ENCODE measurements at places on chromosomes 1 and 21.

DNA sequence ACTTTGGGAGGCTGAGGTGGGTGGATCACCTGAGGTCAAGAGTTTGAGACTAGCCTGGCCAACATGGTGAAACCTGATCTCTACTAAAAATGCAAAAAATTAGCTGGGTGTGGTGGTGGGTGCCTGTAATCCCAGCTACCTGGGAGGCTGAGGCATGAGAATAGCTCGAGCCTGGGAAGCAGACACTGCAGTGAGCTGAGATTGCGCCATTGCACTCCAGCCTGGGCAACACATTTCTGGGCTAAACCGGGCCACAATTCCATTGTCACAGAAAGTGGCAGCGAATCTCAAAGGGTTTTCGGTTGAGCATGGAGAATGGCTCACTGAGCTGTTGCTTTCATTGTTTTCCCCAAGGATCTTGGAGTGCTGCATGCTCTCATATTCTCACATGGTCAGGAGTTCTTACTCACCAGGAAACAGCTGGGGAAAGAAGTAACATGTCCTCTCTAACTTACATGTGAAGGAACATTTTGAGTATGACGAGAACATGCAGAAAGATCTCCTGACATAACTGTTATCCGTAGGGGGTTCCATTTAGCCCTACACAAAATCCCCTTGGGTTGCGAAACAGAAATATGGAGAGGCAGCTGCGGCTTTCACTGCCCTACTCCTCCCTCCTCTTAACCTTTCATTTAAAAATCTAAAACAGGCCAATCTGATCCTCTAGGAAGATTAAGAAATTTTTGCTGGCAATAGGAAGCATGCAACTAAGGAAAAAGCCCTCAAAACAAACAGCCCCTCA, 341.1 kb downstream of the PCP4 start:
- no peak overlapping the region for H3K4me3 ChIP-seq
- DNase-seq = no peak
- H3K4me1 ChIP-seq = no peaks in the 10 kb centered on the region
- no peaks in the 10 kb centered on the region for H3K36me3 ChIP-seq
- H3K27ac ChIP-seq = no peak overlapping the region
- no peaks in the 10 kb centered on the region for H3K27me3 ChIP-seq

DNA sequence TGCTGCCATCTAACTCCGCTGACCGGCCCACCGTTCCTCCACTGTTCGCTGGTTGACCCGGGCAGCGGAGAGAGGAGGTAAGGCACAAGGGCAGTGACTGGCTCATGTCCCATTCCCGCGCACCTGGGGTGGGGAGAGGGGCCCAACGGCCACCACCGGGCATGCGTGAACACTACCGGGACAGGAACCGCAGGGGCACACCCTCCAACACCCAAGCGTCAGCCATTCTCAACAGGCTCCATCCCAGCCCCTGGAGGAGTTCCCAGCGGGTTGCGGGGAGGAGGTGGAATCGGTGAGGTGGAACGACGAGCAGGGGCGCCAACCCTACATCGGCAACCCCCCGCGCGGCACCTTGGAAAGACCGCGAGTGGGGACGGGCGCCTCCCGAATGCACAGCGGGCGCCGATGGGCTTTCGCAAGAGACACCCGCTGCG, 126.7 kb downstream of the LIPI start:
- DNase-seq = no peak
- no peaks in the 10 kb centered on the region for H3K36me3 ChIP-seq
- no peaks in the 10 kb centered on the region for H3K4me1 ChIP-seq
- H3K27ac ChIP-seq = no peak overlapping the region

DNA sequence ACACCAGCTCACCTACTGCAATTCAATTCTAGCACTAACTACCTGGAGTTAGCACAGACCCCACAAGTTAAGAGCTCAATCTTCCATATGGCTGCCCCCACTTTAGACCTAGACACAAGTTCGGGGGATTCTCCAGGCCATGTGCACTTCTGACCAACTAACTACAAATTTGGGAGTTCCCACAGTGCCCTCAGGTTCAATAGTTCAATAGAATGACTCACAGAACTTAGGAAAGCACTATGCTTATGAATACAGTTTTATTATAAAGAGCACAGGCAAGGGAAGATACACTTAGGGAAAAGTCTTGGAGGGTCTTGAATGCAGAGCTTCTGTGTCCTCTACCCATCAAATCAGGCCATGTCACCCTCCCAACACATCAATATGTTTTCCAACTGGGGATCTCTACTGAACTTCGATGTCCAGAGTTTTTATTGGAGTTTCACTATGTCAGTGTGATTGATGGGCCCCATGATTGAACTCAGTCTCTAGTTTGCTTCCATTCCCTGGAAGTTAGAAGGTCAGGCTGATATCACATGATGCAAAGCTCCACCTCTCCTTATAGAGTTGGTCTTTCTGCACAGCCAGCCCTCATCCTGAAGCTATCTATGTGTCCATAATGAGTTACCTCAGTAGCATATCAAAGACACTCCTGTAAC, 46.1 kb downstream of the RAVER2 start:
- no peak overlapping the region for H3K4me3 ChIP-seq
- H3K36me3 ChIP-seq = no peaks in the 10 kb centered on the region
- no peaks in the 10 kb centered on the region for H3K4me1 ChIP-seq
- no peak overlapping the region for H3K27ac ChIP-seq

DNA sequence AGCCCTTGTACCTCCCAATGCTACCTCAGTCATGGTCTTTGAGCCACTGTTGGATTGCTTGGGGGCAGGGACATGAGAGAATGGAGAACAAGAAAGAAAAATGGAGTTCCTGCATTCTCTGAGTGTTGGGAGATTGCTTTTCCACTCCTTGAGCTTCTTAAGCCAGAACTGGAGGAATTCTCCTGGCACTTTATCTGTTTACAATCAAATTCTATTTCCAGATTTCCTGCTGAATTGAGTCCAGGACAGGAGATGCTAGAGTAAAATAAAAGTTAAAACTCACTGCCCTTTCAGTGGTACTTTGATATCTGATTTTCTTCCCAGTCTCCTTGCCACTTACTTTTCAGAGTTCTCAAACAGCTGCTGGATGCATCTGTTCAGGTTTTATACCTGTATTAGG, 24.4 kb upstream of the DEPDC1 start:
- H3K36me3 ChIP-seq = no peaks in the 10 kb centered on the region
- no peak overlapping the region for H3K4me3 ChIP-seq
- no peak overlapping the region for H3K27ac ChIP-seq
- no peaks in the 10 kb centered on the region for H3K27me3 ChIP-seq
- DNase-seq = no peak

DNA sequence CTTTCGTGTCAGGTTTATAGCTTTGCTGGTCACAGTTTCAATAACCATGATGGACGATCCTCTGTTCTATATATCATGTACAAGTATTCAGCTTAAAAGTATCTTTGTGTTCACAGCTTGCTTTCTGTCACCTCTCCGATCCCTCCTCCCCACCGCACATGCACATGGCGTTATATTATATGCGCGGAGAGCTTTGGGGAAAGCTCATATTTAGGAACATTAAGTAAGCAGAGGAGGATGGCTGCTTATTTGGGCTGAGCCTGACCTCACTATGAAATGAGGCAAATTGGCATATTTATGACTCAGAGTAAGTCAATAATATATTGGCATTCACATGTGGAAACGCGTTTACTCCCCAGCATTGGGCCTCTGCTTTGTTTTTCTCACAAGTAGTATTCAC, 360.5 kb downstream of the HLX start:
- no peak overlapping the region for H3K4me3 ChIP-seq
- no peaks in the 10 kb centered on the region for H3K4me1 ChIP-seq
- H3K27me3 ChIP-seq = no peaks in the 10 kb centered on the region
- DNase-seq = no peak
- H3K27ac ChIP-seq = no peak overlapping the region

GRCh38 chr1:205985330-205986005, 17.7 kb downstream of the RAB7B start:
- no peak for DNase-seq
- H3K36me3 ChIP-seq = no peaks in the 10 kb centered on the region
- no peaks in the 10 kb centered on the region for H3K27me3 ChIP-seq
- no peaks in the 10 kb centered on the region for H3K4me1 ChIP-seq
- no peak overlapping the region for H3K27ac ChIP-seq
- no peak overlapping the region for H3K4me3 ChIP-seq

- no peak overlapping the region for H3K4me3 ChIP-seq
- no peak for DNase-seq
- H3K27ac ChIP-seq = no peak overlapping the region
- no peaks in the 10 kb centered on the region for H3K27me3 ChIP-seq
- no peaks in the 10 kb centered on the region for H3K4me1 ChIP-seq
These were observed 5.7 kb upstream of the ACBD6 start for GRCh38 chr1:180507795-180508724.

DNA sequence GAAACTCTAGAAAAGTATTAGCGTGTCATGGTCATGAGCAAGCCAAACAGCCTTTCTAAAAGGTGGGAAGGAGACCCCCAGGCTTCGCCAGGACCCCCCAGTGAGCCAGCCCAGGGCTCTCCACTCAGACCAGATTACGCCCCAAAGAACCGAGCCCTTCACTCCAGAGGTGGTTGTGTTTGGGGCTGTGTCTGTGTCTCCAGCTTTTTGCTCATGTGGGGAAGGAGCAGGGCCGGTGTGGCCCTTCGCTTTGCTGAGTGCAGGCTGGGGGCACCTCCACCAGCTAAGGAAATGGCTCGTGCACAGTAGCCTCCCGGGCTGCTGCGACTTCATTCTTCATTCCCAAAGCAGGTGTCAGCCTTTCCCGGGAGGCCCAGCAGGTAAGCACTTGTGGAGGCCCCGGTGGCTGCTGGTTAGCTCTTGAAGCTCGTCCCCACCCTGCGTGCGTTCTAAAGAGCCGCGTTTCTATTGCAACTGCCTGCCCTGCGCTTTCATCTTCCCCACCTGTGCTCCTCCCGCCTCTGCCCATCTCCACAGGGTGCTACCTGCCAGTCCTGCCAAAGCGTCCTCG, 531 bp downstream of the TSPEAR start:
- no peak overlapping the region for H3K27ac ChIP-seq
- H3K4me3 ChIP-seq = no peak overlapping the region
- no peaks in the 10 kb centered on the region for H3K4me1 ChIP-seq
- DNase-seq = no peak
- H3K36me3 ChIP-seq = no peaks in the 10 kb centered on the region

DNA sequence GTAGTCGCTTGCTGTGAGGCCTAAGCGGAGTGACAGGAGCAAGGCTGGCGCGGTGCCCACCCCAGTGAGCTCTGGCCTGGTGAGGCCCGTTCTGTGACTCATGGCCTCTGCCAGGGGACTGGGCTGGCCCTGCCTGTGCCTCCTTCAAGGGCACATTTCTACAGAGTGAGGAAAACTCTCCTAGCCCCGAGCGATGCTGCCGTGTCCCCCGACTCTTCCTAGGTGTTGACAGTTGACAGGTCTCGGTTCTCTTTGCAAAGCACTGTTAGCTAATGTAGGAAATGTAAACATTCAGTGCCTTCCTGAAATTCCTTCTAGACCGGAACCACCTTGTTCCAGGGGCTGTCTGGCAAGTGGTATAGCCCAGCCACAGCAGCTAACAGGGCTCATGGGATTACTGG, 43.9 kb downstream of the ABCG1 start:
- no peak overlapping the region for H3K27ac ChIP-seq
- no peak overlapping the region for H3K4me3 ChIP-seq
- no peaks in the 10 kb centered on the region for H3K36me3 ChIP-seq
- H3K4me1 ChIP-seq = no peaks in the 10 kb centered on the region
- no peaks in the 10 kb centered on the region for H3K27me3 ChIP-seq

GRCh38 chr1:98398649-98399048, 262.9 kb upstream of the SNX7 start:
- H3K27me3 ChIP-seq = no peaks in the 10 kb centered on the region
- no peak overlapping the region for H3K4me3 ChIP-seq
- no peak overlapping the region for H3K27ac ChIP-seq
- DNase-seq = no peak

GRCh38 chr1:52904927-52905698, 16.4 kb downstream of the ECHDC2 start:
- DNase-seq = no peak
- no peak overlapping the region for H3K4me3 ChIP-seq
- H3K27ac ChIP-seq = no peak overlapping the region
- no peaks in the 10 kb centered on the region for H3K4me1 ChIP-seq
- H3K36me3 ChIP-seq = no peaks in the 10 kb centered on the region
- no peaks in the 10 kb centered on the region for H3K27me3 ChIP-seq

DNA sequence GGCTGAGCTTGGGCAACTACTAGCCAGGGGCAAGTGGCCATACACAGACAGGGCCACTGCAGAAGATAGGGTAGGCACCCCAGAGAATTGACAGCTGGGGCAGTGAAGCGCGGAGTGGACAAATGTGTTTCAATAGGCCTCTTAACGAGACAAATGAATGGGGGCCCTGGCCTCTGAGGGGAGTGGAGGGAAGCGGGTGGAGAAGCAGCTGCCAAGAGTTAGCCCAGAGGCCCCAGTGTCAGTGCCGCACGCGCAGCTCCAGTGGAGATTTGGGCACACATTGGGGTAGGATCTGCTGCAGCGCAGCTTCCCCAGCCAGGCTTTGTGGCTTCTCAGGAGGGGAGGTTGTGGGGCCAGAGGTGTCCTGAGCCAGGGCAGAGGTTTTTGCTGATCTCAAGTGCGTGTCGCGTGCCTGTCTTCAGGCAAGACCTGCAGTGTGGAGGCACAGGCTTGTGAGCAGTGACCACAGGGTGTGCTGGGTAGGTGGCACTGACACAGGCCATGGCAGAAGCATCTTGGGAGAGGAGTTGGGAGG, 16.9 kb downstream of the PTPRF start:
- no peak overlapping the region for H3K4me3 ChIP-seq
- peaks cover 22% of the 10 kb centered on the region for H3K4me1 ChIP-seq
- H3K36me3 ChIP-seq = no peaks in the 10 kb centered on the region
- no peak for DNase-seq

DNA sequence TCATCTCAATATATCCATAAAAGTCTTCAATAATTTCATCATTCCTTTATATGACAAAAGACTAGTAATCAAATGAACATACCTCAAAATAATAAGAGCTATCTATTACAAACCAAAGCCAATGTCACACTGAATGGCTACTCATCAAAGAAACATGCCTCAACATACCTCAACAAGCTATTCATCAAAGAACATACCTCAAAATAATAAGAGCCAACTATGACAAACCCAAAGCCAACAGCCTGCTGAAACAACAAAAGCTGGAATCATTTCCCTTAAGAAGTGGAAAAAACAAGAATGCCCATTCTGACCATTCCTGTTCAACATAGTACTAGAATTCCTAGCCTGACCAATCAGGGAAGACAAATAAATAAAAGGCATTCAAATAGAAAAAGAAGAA, 1373.7 kb downstream of the BRINP3 start:
- H3K4me1 ChIP-seq = no peaks in the 10 kb centered on the region
- H3K4me3 ChIP-seq = no peak overlapping the region
- no peak for DNase-seq
- no peaks in the 10 kb centered on the region for H3K36me3 ChIP-seq
- no peak overlapping the region for H3K27ac ChIP-seq

DNA sequence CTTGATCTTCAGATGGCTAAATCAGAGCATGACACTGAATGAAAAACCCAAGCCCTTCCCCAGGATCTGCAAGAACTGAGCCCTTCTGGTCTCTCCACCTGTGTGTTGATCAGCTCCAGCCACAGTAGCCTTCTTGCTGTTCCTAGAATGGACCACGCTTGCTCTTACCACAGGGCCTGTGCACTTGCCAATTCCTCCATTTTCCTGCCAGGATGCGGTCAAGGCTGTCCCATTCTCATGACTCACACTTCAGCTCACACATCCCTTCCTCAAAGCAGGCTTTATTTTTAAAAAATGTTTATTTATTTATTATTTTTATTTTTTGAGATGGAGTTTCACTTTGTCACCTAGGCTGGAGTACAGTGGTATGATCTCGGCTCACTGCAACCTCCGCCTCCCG, 43.6 kb upstream of the GRHL3 start:
- H3K4me3 ChIP-seq = no peak overlapping the region
- H3K27ac ChIP-seq = no peak overlapping the region
- H3K4me1 ChIP-seq = no peaks in the 10 kb centered on the region
- no peaks in the 10 kb centered on the region for H3K27me3 ChIP-seq

GRCh38 chr1:210940081-210940617, 193.8 kb downstream of the KCNH1 start:
- H3K4me3 ChIP-seq = no peak overlapping the region
- no peak for DNase-seq
- no peaks in the 10 kb centered on the region for H3K36me3 ChIP-seq
- no peaks in the 10 kb centered on the region for H3K4me1 ChIP-seq
- no peak overlapping the region for H3K27ac ChIP-seq
